ENCODE measurements at places on chromosomes 16 and 17. TPM values are rescaled to one million over a fixed set of nuclear protein-coding genes. Genes with fewer than 3 reads are reported as not detected.

The HOXB4 gene
- total RNA-seq, result 6.6 TPM

The TNK1 gene
- 6.6 TPM for total RNA-seq

The WNT9B gene
- total RNA-seq, result 0.57 TPM

The KRTAP2-2 gene
- not detected for total RNA-seq

The TUBB3 gene
- total RNA-seq, result 5.6 TPM
